NCI-H1048 (cell line): ENCODE measurements at places on chromosomes 12 and 14.
A peak's percentile ranks its signal among the peaks of the same experiment; 100 is the strongest.

GRCh38 chr14:104138098-104138717 lies at the start of gene KIF26A:
TSS of gene KIF26A (plus strand) at chr14:104138587. CDS start at chr14:104138723, 136 bp downstream.
- peak; percentile 53 for DNase-seq

DNA sequence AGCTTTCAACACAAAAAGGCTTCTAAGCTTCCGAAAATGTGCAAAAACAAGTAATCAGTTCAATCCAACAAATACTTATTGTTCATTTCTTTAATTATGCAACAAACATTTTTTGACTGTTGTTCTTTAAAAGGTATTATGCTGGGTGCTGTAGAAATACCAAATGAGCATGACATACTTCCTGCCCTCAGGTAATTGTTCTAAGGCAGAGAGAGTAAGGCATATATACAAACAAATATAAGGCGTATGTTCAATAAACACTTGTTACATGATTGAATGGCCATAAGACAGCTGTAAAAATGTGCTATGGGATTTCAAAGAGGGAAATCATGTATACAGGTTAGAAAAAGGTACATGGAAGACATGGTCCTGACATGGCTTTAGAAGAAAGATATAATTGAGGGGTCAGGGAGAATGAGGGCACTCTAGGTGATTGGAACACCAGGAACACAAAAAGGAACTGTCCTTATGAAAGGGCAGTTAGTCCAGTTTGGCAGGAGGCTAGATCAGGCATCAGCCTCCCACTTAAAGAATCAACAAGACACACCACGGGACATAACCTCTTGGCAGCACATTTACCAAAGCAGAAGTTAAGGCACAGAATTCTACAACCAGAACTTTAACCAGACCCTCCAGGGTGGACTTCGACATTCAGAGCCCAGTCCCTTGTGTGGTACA lies 135.8 kb upstream of the SCAF11 start:
- DNase-seq, result no peak

DNA sequence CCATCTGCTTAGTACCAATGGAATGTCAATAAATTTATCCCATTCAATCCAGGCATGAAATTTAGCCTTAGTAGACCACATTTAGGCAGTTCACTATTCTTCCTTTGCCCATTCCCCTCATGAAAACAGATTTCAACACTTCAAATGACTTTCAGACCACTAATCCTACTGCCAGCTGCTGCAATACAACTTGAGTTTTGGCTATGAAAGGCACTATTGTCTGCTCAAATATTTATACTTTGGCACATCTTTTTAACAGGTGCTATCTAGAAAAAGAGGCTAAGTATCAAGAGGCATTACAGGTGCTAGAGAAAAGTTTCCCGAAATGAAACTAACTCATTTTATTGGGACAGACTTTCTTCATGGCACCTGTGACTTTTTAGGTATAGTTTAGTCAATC lies 499.8 kb downstream of the C12orf50 start:
- DNase-seq, result no peak

GRCh38 chr14:100532906-100533655 lies 54.1 kb downstream of the BEGAIN start:
- DNase-seq, result no peak

GRCh38 chr12:112122823-112123690 lies 2.3 kb upstream of the TRAFD1 start:
- DNase-seq, result no peak
